Transverse colon (tissue), 4 donors: ENCODE measurements at places on chromosomes 13 and 19. TPM values are rescaled to one million over a fixed set of nuclear protein-coding genes. Genes with fewer than 3 reads are reported as not detected.

GRCh38 chr13:35979361-35979951, 151.7 kb downstream of the DCLK1 start:
- no peaks in the 10 kb centered on the region for H3K4me1 ChIP-seq
- H3K36me3 ChIP-seq: no peaks in the 10 kb centered on the region
- H3K27ac ChIP-seq: peak overlapping the region; percentile 63
- H3K27me3 ChIP-seq: no peaks in the 10 kb centered on the region
- no peak overlapping the region for H3K4me3 ChIP-seq

DNA sequence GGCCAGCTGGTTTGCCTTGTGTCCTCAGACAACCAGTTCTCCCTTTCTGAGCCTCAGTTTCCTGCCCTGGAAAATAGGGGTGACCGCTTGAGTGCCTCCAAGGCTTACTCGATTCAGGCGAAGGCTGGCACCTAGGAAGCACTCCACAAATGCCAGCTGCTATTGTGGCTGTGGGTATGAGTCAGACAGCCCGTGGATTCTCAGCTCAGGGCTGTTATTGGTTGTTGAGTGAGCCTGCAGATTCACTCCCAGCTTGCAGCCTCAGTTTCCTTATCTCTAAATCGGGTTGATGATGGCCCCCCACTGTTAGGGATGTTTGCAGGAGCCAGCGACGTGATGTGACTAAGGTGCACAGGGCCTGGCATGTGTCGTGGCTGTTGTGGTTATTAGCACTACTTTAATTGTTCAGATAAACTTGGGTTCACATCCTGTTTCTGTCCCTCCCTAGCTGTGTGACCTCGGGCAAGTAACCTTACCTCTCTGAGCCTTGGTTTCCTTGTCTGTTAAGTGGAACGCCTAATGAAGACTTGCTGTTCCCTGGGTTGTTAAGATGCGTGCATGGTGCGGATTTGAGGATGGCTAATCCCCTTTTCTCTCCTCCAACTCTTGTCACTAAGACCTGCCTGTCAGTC, 2.4 kb downstream of the MARK4 start:
- no peak overlapping the region for H3K4me3 ChIP-seq
- no peaks in the 10 kb centered on the region for H3K27me3 ChIP-seq
- no peak overlapping the region for H3K27ac ChIP-seq
- H3K4me1 ChIP-seq: peaks cover 16% of the 10 kb centered on the region
- DNase-seq: no peak
- H3K36me3 ChIP-seq: no peaks in the 10 kb centered on the region

DNA sequence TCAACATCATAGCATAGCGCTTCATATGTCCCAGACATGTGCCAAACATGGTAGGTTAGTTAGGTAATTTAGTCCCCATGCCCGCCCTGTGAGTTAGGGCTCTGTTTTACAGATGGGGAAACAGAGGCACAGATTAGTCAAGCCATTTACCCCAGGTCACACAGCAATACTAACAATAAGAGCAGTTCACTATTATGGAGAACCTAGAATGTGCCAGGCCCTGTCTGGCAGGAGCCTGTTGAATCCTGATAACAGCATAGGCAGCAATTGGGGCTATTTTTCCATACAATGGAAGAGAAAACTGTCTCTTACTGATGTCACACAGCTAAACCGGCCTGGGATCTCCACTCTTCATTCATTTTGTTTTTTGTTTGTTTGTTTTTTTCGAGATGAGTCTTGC, 6.5 kb upstream of the PPP1R37 start:
- H3K4me1 ChIP-seq: peaks cover 8% of the 10 kb centered on the region
- DNase-seq: no peak
- H3K4me3 ChIP-seq: no peak overlapping the region
- peaks cover 11% of the 10 kb centered on the region for H3K36me3 ChIP-seq
- no peaks in the 10 kb centered on the region for H3K27me3 ChIP-seq

Gene ZNF534
- not detected for total RNA-seq

DNA sequence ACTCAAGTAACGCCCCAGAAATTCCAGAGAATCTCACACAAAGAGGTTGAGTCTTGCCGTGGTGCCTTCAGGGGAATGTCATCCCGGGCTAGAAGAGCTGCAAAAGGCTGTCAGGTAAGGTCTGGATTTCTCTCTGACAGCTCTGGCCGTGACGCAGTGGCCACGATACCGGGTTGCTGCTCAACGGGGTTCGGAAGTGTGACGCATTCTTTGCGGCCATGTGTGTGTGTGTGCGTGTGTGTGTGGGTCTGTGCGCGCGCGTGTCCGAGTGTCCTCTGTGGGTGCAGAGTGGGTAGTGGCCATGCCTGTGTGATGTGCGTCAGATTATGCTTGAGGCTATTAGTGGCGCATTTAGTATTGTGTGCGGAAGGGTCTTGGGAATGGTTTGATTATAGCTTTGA, 306 bp downstream of the ZNF540 start:
- no peaks in the 10 kb centered on the region for H3K27me3 ChIP-seq
- H3K4me1 ChIP-seq: peaks cover 12% of the 10 kb centered on the region
- peak overlapping the region; percentile 83 for H3K27ac ChIP-seq
- peak; percentile 66 for DNase-seq

Gene ZIC2
- not detected for total RNA-seq

GRCh38 chr13:114038211-114038613, 64.3 kb upstream of the C13orf46 start:
- H3K4me1 ChIP-seq: no peaks in the 10 kb centered on the region
- H3K27me3 ChIP-seq: no peaks in the 10 kb centered on the region
- no peak overlapping the region for H3K4me3 ChIP-seq
- no peaks in the 10 kb centered on the region for H3K36me3 ChIP-seq
- no peak overlapping the region for H3K27ac ChIP-seq

Gene ZNF229
- 1.2 TPM for total RNA-seq

DNA sequence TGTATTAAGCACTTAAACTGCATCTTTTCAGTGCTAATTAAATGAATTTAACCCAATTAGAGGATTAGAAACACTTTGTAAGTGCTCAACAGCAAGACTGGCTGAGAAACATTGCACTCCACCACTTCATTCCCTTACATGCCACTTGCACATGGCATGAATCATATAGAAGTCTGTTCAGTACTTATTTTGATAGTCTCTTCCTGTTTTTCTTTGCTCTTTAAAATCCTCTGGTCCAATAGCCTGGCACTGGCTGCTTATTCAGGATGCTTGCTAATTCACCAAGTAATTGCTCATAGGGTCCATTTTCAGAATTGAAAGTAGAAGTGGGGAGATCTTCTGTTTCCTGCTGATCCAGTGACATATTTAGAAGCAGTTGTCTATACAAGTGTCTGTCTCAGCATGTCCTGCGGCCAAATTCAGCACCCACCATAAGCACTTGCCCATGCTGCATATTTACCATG, 900.1 kb downstream of the PCDH9 start:
- no peak overlapping the region for H3K4me3 ChIP-seq
- no peaks in the 10 kb centered on the region for H3K36me3 ChIP-seq
- no peak overlapping the region for H3K27ac ChIP-seq
- no peak for DNase-seq
- H3K27me3 ChIP-seq: no peaks in the 10 kb centered on the region

Gene SLITRK5
- 0.16 TPM for total RNA-seq

GRCh38 chr19:32316034-32316433, 29.4 kb upstream of the ZNF507 start:
- H3K27ac ChIP-seq: no peak overlapping the region
- H3K36me3 ChIP-seq: no peaks in the 10 kb centered on the region
- DNase-seq: no peak
- H3K4me1 ChIP-seq: no peaks in the 10 kb centered on the region
- peaks cover 8% of the 10 kb centered on the region for H3K27me3 ChIP-seq
- no peak overlapping the region for H3K4me3 ChIP-seq

- H3K4me3 ChIP-seq: no peak overlapping the region
- H3K27ac ChIP-seq: peak overlapping the region; percentile 78
- no peak for DNase-seq
- peaks cover 33% of the 10 kb centered on the region for H3K4me1 ChIP-seq
- H3K36me3 ChIP-seq: no peaks in the 10 kb centered on the region
- H3K27me3 ChIP-seq: no peaks in the 10 kb centered on the region
These were observed 75.8 kb upstream of the C13orf46 start for GRCh38 chr13:114049626-114050101.
